ENCODE measurements at places on chromosomes 13 and 19.
A peak's percentile ranks its signal among the peaks of the same experiment; 100 is the strongest.

- DNase-seq = peak; percentile 45
These were observed 1210.1 kb downstream of the DIAPH3 start for GRCh38 chr13:58953638-58954037.

GRCh38 chr19:1241417-1242095, at the start of gene ATP5F1D:
Gene ATP5F1D (plus strand): TSS chr19:1241751. CDS start chr19:1241851, 100 bp downstream.
- peak; percentile 95 for DNase-seq

DNA sequence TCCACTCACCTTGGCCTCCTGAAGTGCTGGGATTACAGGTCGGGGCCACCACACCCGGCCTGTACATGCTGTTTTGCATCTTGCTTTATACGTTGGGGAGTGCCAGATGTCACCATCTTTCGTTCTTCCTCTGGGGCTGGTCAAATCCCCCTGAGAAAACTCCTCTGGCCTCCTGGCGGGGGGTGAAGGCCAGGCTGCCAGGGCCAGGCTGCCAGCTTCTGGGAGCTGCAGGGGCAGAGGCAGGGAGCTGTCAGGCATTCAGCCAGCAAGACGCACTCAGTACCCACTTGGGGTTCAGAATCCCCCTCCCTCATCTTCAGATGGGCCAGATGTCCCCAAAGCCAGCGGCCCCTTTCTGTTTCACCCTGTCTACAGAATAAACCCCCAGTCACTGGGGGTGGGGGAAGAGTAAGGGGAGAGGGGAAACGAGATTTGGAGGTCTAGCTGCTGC, 16.1 kb downstream of the ZSWIM9 start:
- DNase-seq = no peak

DNA sequence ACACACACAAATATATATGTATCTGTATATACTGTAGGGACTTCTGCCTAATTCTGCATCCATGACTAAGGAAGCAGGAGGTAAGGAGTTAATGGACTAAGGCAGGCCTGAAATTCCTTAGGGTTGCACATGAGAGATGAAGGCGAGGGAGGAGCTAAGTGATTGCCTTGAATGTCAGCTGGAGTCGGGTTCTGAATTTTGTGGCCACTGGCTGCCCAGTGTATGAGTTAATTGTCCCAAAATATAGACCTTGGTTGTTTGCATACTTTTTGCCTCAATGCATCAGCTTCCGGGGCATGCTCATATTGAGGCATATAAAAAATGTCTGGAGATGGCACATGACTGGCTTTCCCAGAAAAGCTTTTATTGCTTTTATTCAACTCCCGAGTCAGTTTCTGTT, 245.5 kb downstream of the TDRD3 start:
- no peak for DNase-seq

- DNase-seq = no peak
These were observed 133.8 kb downstream of the MRPL57 start for GRCh38 chr13:21310220-21310619.

- peak; percentile 95 for DNase-seq
These were observed 10.1 kb downstream of the OR1I1 start for GRCh38 chr19:15091918-15092753.
